IMR-90 (cell line): ENCODE measurements at places on chromosomes 3 and 15. TPM values are rescaled to one million over a fixed set of nuclear protein-coding genes. Genes with fewer than 3 reads are reported as not detected.

The MESP2 gene
- 0.18 and 0.28 TPM in 2 replicates for total RNA-seq

DNA sequence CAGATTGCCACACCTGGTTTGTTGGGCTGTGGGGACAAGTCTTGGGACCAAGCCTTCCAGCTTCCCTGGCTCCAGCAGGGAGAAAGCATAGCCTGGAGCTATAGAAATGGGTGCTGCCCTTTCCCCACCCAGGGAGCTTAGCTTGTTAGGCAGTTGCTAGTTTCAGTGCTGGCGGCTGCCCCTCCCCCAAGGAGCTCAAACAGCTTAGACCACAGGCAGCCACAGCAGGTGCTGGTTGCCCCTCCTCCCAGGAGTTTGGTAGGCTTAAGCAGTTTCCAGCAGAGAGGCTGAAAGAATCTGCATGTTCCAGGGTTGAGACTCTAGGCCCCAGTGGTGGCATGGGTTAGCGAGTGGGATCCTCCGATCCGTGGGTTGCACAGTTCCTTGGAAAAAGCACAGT is 889.7 kb downstream of the IGSF11 start:
- no peaks in the 10 kb centered on the region; the same call in 1 of the 2 replicates for H3K27me3 ChIP-seq
- no peaks in the 10 kb centered on the region for H3K4me1 ChIP-seq
- H3K27ac ChIP-seq = no peak overlapping the region
- H3K4me3 ChIP-seq = no peak overlapping the region
- DNase-seq = no peak
- H3K36me3 ChIP-seq = no peaks in the 10 kb centered on the region

The PSTPIP1 gene
- total RNA-seq = 0.36 and 0.56 TPM in 2 replicates

DNA sequence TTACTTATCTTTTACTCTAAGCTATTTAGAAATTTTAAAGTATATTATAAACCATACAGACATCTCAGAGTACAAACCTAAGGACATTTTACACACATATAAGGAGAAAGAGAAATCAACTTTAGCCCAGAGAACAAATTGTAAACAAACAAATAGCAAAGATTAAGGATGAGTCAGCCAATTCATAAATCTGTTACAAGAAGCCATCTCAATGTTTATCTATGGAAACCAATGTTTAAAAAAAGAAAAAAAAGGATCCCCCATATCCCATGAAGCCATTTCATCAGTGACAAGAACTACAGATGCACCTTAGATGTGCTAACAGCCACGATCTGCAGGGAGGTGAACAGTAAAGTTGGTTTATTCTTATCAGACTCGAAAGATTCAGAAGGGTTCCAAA is 437.1 kb downstream of the SHQ1 start:
- no peak overlapping the region for H3K27ac ChIP-seq
- H3K4me3 ChIP-seq = no peak overlapping the region
- H3K4me1 ChIP-seq = peaks cover 9% of the 10 kb centered on the region
- no peaks in the 10 kb centered on the region for H3K27me3 ChIP-seq
- DNase-seq = peak; percentile 22

GRCh38 chr3:61541694-61542093 is 19.7 kb upstream of the PTPRG start:
- peaks cover 2% of the 10 kb centered on the region for H3K27me3 ChIP-seq
- no peak overlapping the region for H3K27ac ChIP-seq
- no peaks in the 10 kb centered on the region for H3K36me3 ChIP-seq
- no peaks in the 10 kb centered on the region for H3K4me1 ChIP-seq
- no peak for DNase-seq
- H3K4me3 ChIP-seq = no peak overlapping the region

DNA sequence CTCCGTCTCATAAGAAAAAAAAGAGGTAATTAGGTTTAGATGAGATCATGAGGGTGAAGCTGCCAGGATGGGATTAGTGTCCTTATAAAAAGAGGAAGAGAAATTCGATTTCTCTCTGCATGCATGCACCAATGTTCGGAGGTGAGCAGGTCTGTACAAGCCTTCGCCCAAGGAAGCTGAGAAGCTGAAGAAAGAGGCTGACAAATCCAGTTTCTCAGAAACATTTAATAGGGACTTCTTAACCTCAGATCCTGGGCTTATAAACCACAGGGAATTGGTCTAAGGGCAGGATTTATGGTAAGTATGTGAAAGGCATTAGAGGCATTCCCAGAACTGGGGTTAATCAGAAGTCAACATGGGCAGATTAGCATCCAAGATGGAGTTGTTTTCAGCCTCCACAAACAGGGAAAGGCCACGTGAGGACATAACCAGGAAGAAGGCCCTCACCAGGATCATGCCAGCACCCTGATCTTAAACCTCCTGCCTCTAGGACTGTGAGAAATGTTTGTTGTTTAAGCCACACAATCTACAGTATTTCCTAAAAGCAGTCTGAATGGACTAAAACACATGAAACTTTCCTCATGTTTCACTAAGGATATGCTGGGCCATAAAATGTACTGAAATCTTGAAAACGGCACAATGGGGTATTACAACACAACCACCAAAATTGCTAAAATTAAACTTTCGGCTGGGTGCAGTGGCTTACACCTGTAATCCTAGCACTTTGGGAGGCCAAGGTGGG is 11.3 kb downstream of the SHISA5 start:
- H3K36me3 ChIP-seq = peaks cover 6% of the 10 kb centered on the region; the same call in 1 of the 2 replicates
- no peak overlapping the region for H3K4me3 ChIP-seq
- no peak for DNase-seq
- H3K4me1 ChIP-seq = no peaks in the 10 kb centered on the region
- H3K27me3 ChIP-seq = no peaks in the 10 kb centered on the region

GRCh38 chr3:147921051-147921450 is 511.9 kb downstream of the ZIC1 start:
- no peak overlapping the region for H3K4me3 ChIP-seq
- DNase-seq = peak; percentile 70
- H3K36me3 ChIP-seq = no peaks in the 10 kb centered on the region

DNA sequence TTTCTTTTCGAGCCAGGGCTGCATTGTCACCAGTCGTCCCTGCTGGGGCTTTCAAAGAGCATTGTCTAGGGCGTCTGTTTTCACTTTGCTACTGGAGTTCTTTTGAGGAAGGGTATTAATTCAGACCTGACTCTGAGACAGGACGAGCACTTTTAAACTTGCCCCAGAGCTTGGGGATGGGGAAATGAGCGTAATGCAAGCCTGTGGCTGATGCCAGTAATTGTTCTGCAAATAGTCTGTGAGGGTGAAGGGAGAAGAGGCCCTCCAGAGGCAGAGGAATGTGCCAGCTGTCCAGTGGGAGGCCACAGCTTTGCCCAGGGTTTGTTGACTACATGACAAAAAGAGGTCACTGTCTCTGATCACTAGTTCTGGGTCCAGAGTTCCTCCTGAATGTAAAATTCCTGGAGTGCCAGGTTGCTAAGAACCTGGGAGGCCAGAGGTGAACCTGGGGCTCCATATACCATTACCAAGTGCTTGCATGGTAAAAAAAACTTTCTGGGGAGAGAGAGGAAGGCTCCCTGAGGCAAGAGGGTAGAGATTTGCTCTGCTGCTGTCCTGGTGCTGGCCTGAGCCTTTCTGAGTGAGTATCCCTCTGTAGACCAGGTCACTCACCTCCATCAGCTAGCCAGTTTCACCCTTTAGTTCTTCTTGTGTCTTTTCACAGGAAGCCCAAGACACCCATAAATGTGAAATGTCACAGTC is 14.8 kb downstream of the EEFSEC start:
- no peak for DNase-seq
- H3K27me3 ChIP-seq = no peaks in the 10 kb centered on the region
- H3K4me3 ChIP-seq = no peak overlapping the region
- H3K27ac ChIP-seq = no peak overlapping the region

DNA sequence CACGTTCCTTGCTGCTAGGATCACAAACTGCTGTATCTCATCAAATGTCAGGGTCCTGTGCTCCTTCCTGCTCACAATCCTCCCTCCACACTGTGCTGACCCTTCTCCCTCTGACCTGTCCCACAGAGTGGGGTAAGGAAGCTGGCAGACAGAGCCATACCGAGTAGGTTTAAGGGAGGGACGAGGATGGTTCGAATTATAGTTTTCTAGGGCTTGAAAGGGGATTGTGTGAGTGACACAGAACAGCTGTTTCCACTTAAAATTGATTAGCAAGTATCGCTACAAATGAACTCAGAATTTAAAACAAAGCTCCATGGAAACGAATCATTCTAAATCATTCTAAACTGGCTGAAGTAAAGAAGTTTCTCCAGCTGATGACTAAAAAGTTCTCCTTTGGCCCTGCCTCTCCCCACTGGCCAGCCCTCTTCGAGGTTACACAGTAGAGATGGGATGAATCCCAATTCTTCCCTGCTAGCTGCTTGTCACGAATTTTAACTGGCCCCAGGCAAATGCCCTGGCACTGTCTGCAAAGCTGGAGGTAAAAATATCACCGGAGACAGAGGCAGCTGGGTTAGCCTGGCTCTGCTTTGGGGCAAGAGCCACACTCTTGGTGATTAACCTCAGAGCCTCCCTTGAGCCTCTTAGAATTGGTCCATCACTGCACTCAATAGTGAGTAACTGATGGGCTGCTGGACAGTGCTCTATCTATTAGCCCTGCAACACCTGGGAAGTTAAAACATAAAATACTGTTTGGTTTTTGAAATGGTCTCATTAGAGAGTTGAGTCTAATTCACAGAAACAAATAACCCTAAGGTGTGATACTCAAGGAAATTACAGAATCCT is 194.9 kb downstream of the CHST2 start:
- no peak for DNase-seq
- peaks cover 3% of the 10 kb centered on the region for H3K27me3 ChIP-seq
- H3K36me3 ChIP-seq = no peaks in the 10 kb centered on the region
- H3K4me3 ChIP-seq = no peak overlapping the region
- H3K4me1 ChIP-seq = no peaks in the 10 kb centered on the region

The ZNF774 gene
- total RNA-seq = 1.1 TPM in 2 replicates

DNA sequence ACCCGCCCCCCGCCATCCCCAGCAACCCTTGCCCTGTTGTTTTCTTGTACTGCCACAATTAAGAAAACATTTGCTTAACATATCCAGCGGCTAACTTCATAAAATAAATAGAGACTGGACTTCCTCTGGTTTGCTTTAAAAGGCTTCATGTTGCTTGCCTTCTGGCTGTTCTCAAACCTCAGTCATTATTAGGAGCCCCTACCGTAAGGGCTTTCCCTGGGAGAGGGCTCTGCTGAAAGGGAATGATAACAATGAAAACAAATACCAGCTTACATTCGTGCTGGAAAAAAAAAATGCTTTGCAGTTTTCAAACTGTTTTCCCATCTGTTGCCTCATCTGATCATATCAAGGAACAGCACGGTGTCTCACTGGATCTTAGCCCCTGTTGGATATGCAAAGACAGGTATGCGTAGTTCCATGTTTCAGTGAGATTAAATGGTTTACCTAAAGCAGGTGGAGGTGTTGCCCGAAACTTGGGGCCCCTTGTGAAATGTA is 77.2 kb upstream of the VGLL4 start:
- DNase-seq = no peak
- peak overlapping the region; percentile 76; the same call in 1 of the 2 replicates for H3K4me3 ChIP-seq
- H3K36me3 ChIP-seq = no peaks in the 10 kb centered on the region
- no peak overlapping the region for H3K27ac ChIP-seq

- H3K4me1 ChIP-seq = no peaks in the 10 kb centered on the region
- DNase-seq = no peak
- H3K4me3 ChIP-seq = no peak overlapping the region
- H3K27ac ChIP-seq = no peak overlapping the region
- H3K36me3 ChIP-seq = no peaks in the 10 kb centered on the region
These were observed 25.6 kb downstream of the KCNH8 start for GRCh38 chr3:19173945-19174344.

DNA sequence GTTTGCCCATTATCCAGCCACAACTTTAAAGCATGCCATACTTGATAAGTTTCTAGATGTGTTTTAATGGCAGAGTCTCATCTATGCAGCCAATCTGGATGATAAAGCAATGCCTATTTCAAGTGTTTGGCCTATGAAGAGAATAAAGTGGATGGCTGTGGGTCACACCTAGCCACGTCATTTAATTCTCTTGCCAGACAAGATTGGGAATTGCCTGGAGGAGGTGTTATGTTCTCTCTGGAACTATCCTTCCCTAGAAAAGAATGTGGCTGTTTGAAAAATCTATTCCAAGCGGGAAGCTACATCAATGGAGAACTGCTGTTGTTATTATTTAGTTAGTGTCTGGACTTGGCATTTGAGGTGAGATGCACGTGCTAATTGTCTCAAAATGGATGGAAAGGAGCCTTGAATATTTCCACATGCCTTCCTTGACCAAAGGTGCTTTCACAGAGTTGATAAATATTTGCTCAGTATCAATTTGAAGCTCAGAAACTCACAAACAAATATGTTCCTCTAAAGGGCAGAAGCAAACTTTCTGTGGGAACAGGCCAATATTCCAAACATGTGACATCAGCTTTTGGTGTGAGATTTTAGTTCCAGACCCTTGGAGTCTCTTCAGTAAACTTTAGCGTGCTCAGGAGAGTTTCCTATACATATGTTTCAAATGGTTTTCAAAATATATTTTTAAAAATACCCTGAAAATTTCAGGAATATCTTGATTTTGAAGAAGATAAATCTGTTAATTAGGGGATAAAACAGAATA is 510.6 kb upstream of the SGO1 start:
- no peaks in the 10 kb centered on the region for H3K36me3 ChIP-seq
- no peaks in the 10 kb centered on the region for H3K27me3 ChIP-seq
- no peak for DNase-seq

The CFAP92 gene
- total RNA-seq = not detected in 2 replicates

The SKOR1 gene
- not detected in 2 replicates for total RNA-seq

The GABRB3 gene
- total RNA-seq = 0.54 and 0.56 TPM in 2 replicates

DNA sequence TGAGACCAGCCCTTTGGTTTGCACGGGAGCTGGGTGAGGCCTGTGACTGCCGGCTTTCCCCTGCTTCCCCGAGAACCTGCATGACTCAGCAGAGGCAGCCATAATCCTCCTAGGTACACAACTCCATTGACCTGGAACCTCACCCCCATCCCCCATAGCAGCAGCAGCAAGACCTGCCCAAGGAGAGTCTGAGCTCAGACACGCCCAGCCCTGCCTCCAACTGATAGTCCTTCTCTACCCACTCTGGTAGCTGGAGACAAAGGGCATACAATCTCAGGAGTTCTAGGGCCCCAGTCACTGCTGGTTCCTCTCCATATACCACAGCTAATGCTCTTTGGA is 141.0 kb upstream of the ARHGEF26 start:
- DNase-seq = no peak
- no peak overlapping the region for H3K4me3 ChIP-seq
- H3K27me3 ChIP-seq = no peaks in the 10 kb centered on the region
- no peaks in the 10 kb centered on the region for H3K36me3 ChIP-seq

DNA sequence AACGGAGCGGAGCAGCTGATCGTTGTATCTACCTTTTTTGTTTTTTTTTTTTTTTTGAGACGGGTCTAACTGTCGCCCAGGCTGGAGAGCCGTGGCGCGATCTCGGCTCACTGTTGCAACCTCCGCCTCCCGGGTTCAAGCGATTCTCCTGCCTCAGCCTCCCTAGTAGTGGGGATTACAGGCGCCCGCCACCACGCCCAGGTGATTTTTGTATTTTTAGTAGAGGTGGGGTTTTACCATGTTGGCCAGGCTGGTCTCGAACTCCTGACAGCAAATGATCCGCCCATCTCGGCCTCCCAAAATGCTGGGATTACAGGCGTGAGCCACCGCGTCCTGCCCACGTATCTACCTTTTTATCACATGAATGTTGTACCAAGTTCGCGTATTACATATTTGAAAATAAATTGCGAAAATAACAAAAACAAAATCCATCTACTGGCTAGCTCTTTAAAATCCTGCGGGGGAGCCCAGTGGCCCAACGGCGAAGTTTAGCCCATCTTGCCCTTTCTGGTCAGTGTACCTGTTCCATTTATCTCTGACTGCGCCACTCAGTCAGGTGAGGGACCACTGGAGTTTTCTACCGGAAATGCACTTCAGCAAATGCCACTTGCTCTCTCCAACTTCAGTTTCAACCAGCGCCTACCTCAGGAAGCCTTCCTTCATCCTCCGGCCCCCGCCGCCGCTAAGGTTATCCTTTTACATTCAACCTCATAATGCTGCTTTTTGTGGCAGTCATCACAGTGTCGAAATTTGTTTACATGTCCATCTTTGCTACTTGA is 1.2 kb upstream of the EIF3J start:
- peaks cover 5% of the 10 kb centered on the region for H3K4me1 ChIP-seq
- H3K27ac ChIP-seq = peak overlapping the region; percentile 87
- H3K27me3 ChIP-seq = no peaks in the 10 kb centered on the region
- no peak for DNase-seq

The MYRIP gene
- total RNA-seq = not detected in 2 replicates
